ENCODE measurements at places on chromosomes 2 and 18.

DNA sequence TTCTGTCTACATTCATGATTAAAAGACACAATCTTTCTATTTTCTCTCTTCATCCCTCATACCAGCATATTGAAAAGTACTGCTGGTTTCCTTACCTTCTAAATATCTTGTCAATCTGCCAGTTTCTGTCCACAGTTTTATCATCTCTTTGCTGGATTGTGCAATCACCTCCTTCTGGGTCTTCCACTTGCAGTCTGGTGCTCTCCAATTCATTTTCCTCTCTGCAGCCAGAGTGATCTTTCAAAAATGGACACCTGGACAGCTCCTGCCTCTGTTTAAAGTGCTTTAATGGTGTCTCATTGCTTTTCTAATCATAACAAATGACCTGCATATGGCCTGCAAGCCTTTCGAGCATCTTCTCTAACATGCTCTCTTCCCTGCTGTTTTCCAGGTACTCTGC lies 94.0 kb downstream of the C1QL2 start:
- DNase-seq = no peak

GRCh38 chr2:28665041-28665704 lies 86.5 kb upstream of the PPP1CB start:
- DNase-seq = no peak

GRCh38 chr18:58970943-58971790 lies 106.5 kb downstream of the ZNF532 start:
- DNase-seq = peak; percentile 80

- DNase-seq = no peak
Measured at GRCh38 chr18:23784832-23785245, 95.6 kb downstream of the LAMA3 start.

GRCh38 chr2:202870431-202871299 lies 901 bp downstream of the ICA1L start:
- peak; percentile 95 for DNase-seq

DNA sequence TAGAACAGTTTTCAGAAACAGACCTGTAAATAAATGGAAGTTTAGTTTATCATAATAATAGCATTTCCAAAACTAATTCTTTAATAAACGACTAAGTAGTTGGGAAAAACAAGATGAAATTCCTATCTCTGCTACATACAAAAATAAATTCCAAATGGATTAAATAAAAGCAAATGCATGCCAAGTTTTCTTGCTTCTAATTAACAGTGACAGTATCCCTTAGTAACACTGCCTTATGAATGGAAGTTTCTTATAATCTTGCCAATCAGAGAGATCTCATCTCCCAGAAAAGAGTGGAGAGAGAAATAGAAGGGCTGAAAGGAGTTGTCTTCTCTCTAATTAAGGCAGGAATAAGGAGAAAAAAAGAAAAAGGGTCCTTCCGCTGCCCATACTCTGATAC lies 133.9 kb downstream of the GFPT1 start:
- peak; percentile 5 for DNase-seq

All from G401 (cell line).